8988T (cell line): ENCODE measurements at places on chromosomes 3 and 15.

DNA sequence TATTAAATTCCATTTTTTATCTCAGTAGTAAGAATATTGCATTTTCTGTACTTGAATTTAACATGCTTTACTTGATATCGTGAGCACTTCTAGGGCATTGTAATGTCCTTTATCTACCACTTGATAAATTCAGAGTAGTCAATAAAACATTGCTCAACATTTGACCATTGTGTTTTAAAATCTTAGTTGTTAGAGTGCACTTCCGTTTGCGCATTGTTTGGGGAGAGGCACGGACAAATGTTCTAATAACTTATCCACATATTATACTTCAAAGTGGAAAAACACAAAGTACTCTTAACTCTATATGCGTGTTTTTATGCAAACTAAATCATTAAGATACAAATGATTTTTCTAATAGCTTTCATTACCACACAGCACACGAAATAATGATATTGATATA, 419 bp downstream of the FAM227B start:
- DNase-seq, result no peak

- DNase-seq, result no peak
These were observed 1.4 kb downstream of the MGLL start for GRCh38 chr3:127820826-127821313.

DNA sequence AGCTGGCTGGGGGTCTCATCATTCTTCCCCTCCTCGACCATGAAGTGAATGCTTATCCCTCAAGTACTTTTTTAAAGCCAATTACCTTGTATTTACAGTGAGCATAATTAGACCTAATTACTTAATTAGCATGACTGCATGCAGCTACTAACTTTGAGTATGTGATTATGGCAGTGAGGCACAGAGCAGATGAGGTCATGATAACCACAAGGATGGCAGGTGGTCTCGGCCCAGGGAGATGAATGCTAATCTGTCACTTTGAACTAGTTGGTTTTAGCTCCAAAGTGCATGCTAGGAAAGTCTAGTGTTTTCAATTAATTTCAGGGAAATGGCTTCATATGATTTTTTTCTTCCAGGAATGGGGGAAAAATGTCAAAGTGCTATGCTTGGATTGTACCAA, 233.8 kb downstream of the NTRK3 start:
- no peak for DNase-seq

- no peak for DNase-seq
These were observed 62.7 kb downstream of the NPTN start for GRCh38 chr15:73570355-73571032.

GRCh38 chr15:101317336-101317872, 22.4 kb upstream of the SNRPA1 start:
- no peak for DNase-seq

DNA sequence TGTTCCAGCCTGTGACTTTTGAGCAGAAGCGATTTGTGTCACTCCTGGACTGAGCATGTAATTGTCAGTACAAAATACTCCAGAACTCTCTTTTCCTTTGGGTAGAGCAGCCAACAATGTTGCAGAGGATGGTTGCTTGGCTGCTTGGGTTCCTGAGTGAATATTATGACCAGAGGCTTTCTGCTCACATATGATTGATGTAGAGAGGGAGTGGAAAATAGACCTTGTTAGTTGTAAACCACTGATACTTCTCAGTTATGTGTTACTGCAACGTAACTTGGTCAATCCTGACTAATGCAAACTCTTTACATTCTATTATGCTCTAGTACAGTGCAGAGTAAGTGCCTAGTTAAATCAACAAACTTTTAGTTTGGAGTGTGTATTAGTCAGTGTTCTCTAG, 322.6 kb upstream of the KCNH8 start:
- DNase-seq, result no peak

DNA sequence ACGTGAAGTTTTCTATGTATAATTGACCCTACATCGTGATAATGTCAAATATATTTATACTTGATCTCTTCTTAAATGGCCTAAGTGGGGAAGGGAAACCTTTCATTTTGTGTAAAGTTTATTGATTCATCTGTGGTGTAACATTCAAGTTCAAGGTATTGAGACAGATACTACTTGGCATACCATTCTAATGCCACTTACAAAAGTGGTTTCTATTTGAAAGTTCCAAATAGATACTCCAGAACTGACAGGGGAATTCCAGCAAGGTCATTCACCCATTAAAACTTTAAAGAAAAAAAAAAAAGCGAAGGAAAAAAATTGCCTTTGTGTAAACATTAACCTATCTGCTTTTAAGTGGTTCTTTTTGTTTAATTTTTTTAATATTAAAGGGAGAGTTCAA, 45.3 kb upstream of the MAP3K13 start:
- no peak for DNase-seq

DNA sequence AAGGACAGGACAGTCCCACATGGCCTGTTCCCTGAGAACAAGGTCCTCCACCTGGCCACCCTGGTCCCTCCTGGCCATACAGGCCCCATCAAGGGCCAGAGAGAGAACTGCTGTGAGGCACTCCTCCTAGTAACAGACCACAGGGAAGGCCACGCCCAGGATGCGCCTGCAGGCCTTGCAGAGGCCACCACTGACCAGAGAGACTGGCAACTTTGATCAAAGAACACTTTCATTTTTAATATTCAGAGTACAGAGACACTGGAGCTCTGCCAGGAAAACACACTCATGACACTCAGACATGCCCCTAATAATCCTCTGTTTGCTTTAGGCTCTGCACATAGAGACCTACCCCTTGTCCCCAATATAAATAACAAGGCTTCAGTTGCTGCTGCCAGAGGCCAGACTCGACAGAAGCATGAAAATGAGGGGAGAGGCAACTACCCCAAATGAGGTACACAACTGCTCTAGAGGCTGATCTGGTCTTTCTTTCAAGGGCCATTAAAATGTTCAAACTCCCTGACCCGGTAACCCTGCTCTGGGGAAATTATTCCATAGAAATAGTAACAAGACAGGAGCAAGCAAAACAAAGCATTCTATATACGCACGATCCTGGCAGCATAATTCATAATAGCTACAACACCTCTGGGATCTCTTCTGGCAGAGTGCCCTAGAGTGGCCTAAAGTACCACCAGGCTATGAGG, 44.8 kb downstream of the CCDC12 start:
- no peak for DNase-seq

- DNase-seq, result no peak
These were observed 159.5 kb upstream of the LPP start for GRCh38 chr3:187994221-187995042.

- DNase-seq, result no peak
These were observed 166.9 kb downstream of the ABHD5 start for GRCh38 chr3:43857361-43858293.
